ENCODE measurements at places on chromosomes 3 and 15.

GRCh38 chr3:141656771-141657170 lies 81.3 kb upstream of the RNF7 start:
- DNase-seq = no peak

- DNase-seq = no peak
Measured at GRCh38 chr15:81313686-81314085, 10.3 kb downstream of the STARD5 start.

DNA sequence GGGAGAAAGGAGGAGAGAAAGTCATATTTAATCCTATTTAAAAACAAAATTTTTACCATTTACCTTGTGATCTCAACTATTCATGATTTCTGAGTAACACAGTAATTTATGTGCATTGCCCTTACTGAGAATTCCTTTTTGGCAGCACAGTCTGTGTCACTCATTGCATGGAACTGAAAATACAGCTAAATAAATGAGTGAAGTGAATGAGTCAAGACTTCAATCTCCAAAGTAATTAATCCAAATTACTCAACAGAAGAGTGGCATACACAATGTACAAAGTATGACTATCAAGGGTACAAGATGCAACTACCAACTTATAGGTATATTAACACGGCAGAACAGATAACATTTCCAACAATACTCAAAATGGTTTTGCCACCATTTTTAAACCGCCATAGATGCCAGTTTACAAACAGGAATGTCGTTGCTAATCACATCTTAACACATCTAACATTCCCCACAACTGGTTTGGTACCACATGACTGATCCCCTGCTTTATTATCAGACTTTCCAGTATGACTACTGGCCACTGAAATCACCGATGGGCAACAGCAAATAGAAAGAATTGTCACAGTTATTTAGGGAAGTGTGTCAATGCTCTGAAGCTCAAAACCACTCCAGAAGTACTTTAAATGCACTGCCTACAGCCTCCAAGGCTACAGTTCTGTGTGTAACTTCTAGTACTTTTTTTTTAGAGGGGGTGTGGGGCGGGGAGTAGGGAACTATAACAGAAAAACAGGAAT lies 410.4 kb downstream of the SHQ1 start:
- DNase-seq = no peak

- DNase-seq = no peak
Measured at GRCh38 chr3:18531662-18532061, 106.5 kb upstream of the SATB1 start.

DNA sequence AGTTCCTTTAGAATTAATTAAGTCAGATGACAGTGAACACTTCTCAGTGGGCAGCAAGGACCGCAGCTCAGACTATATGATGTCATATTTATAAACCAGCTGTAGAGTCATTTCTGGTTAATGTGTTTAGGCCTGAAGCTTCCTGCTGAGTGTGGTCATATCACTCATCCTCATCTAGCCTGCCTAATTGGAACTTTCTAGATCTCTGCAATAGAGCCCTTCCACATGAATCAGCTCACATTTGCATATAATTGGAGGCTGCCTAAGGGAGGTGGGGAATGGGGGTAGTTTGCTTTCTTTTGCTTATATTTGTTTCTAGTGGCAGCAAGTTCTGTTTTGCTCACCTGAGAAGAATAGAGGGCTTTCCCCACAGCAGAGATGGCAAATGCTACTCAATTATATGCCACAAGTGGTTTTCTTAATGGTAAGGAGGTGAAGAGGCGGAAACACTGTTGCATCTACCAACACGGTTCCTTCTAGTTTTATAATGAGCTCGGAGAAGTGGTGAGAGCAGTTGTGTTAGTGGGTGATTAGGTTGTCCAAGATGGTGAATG lies 148.1 kb downstream of the KLHL25 start:
- no peak for DNase-seq

DNA sequence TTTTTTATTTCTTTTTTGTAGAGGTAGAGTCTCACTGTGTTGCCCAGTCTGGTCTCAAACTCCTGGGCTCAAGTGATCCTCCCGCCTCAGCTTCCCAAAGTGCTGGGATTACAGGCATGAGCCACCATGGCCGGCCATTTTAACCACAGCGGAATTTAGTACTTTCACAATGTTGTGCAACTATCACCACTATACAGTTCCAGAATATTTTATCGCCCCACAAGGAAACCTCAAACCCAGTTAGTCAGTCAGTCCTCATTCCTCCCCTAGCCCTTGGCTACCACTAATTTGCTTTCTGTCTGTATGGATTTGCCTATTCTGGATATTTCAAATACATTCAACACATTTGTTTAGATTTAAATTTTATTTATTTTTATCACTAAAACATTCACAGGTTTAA lies 15.5 kb upstream of the HOMER2 start:
- no peak for DNase-seq

- no peak for DNase-seq
Measured at GRCh38 chr3:109073116-109073515, 44.8 kb downstream of the MORC1 start.

GRCh38 chr3:156658732-156659090 lies 15.7 kb upstream of the TIPARP start:
- no peak for DNase-seq

GRCh38 chr15:62124176-62124972 lies 40.7 kb downstream of the C2CD4B start:
- DNase-seq = no peak
